ENCODE measurements at places on chromosomes 16 and 17.

GRCh38 chr16:50198802-50199403 lies 45.8 kb downstream of the TENT4B start:
- no peak for DNase-seq

- DNase-seq = no peak
These were observed 100.6 kb downstream of the WWOX start for GRCh38 chr16:78200023-78200389.

- peak; percentile 55 for DNase-seq
These were observed 4.7 kb downstream of the ITGAE start for GRCh38 chr17:3796110-3796821.

DNA sequence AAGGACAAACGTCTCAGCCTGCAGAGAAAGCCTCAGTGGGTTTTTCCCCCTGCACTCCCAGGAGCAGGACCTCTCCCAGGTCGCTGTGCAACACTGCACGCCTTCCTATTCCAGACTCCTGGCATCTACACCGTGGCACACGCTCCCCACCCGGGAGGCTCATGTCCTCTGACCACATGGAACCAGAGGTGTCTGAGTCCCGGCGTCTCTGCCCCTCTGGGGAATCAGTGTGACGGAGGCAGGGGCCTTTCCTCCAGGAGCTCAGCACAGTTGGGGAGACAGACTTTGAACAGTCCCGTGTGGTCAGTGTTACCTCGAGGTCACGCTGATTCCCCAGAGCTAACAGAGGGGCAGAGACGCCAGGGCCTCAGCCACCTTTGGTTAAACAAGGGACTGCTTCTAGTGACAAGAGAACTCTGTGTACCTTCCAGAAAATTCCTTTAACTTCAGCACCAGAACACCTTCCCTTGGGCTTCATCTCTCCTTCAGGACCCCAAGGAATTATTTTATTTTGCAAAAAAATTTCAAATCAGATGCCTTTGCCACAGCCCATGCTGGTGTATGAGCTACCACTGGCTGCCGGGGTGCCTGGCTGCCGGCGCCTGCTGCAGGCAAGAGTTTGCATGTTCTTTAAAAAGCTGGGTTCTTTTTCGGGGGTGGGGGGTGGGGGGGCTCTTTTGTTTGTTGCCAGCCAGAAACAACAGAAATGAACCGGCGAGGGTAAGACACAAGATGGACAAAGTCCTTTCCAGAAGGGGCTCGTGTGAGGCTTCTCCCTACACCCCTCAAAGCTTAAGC lies 6.6 kb downstream of the CANT1 start:
- no peak for DNase-seq

GRCh38 chr16:79959226-79959625 lies 358.7 kb upstream of the MAF start:
- DNase-seq = no peak

- no peak for DNase-seq
These were observed 135.8 kb downstream of the FOXL1 start for GRCh38 chr16:86714166-86714565.
